Activated CD4-positive, alpha-beta T cell treated with anti-CD3 and anti-CD28 coated beads, Interleukin-2, amount 50 U/mL, for 48 hours (primary cell): ENCODE measurements at places on chromosomes 7 and 10.

DNA sequence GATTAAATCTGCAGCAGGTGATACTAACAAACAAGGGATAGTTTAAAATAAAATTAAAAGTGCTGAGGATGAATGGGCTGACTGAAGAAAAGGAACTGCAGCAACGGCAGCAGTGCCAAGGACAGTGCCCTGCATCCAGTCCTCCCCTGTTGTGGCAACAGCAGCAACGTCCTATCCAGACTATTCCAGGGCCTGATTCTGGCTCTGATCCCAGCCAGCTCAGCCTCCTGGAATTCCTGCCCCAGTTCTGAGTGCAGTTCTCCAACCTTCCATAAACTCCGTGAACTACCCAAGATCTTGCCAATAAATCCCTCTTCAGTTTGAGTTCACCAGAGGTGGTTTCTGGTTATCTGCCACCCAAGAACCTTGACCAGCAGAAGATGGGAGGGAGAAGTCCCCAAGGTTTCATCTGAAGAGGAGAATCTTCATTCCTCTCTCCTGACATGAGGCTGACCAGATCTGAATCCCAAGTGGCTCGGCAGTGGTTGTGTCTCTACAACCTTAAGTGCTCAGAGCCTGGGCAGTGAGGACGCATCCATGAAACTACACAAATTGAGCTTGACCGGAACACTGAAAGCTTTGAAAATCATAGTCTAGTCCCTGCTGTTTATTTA is 115.8 kb downstream of the SORBS1 start:
- no peak for DNase-seq

- DNase-seq = peak; percentile 55
Observed at GRCh38 chr7:24980534-24981170, 674 bp upstream of the OSBPL3 start.

GRCh38 chr10:17586821-17587234 is 30.3 kb downstream of the HACD1 start:
- DNase-seq = no peak

DNA sequence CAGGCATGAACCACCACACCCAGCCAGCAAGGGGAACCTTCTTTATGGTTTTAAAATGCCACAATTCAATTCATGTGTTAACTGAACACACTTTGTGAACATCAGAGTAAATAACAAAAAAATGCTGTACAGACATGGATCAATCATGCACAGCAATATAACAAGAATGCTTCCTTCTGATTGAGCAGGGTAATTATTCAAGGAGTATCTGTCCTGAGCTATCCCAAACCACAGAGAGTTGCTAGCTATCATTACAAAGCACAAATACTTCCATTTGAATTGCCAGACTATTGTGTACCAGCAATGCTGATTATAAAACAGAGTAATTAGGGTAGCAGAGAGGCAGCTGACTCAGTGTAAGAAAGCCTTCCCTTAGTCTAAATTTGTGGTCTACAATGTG is 11.3 kb upstream of the RHOBTB1 start:
- DNase-seq = no peak

- DNase-seq = no peak
Observed at GRCh38 chr10:62492012-62492869, 118.1 kb downstream of the ZNF365 start.

DNA sequence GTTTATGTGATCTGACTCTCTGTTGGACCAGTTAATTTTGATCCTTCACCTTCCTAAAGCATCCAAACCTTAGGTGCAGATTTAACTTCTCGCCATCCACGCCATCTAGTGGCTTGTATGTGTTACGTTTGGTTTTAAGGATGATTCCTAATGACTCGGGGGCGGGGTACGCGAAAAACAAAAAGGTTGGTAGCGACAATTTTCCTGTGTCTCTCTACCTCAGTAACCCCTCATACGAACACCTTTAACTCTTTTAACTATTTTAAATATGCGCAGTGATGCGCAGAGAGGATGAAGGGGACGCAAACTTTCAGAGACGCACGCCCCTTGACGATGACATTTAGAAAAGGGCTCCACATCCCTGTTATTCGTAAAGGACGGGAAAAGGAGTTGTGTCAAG is 714 bp upstream of the KCND2 start:
- no peak for DNase-seq

GRCh38 chr10:133267829-133268228 is 8.8 kb downstream of the ADAM8 start:
- no peak for DNase-seq

DNA sequence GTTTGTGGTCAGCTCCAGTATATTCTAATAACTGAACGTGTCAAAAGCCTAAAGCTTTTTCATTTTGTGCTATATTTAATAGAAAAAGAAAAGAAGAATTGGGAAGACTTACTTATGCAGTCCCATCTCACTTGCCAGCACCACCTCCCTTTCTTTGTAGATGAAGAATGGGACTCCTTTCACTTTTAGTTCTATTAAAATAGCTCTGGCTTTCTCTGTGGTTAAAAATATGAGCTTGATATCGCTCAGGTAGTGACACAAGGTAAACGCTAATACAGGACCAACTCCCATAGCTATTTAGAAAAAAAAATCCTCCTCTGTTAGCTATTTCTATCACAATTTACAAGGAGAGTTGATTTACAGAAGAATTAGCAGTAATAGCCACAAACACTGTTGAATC is 176.8 kb downstream of the PDE1C start:
- DNase-seq = no peak

DNA sequence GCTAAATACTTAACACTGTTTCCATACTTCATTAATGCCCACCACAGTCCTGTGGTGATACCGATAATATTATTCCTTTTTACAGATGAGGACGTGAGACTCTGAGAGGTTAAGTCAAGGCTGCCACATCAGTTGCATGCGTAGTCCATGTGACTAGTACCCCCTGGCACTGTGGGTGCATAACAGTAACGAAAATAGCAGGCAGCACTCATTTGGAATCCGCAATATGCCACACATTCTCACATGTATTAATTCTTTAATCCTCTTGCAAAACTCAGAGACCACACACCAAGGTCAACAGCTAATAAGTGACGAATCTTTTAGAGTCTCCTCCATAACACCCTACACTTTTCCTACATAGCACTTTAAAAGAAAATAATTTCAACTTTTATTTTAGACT is 99.5 kb upstream of the HABP2 start:
- no peak for DNase-seq
